ENCODE measurements at places on chromosomes 3 and 15.
A peak's percentile ranks its signal among the peaks of the same experiment; 100 is the strongest.

DNA sequence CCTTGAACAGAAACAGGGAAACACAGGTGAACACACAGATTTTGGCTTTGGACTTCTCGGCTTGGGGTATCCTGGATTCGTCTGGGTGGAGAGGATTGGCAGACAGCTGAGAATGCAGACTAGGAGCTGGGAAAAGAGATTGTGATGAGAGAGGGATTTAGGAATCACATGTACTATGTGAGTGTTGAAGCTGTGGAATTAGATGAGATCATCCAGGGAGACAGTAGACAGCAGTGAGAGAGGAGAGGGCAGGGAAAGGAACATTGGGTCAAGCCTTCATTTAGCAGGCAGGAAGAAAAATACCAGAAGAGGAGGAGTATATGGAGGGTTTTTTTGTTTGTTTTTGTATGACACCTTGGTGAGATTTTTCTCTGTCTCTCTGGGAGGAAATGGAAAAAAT is 262.1 kb upstream of the TBL1XR1 start:
- DNase-seq = no peak

DNA sequence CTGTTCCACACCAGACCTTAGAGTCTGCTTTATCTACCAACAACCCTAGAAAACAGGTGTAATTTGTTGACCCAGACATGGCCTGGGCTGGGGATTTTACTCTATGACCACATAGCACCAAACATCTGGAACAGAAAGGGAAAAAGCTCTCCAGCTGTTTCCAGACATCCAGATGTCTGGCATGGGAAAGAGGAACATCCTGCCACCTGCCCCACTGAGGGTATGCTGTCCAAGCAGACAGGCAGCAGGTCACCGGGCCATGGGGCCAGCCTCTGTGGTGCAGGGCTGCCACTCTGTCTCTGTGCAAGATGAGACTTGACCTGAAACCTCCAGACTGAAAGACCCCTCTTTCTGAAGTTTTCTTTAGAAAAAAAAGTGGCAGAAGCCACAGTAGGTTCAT is 359.3 kb upstream of the ICE2 start:
- DNase-seq = no peak

DNA sequence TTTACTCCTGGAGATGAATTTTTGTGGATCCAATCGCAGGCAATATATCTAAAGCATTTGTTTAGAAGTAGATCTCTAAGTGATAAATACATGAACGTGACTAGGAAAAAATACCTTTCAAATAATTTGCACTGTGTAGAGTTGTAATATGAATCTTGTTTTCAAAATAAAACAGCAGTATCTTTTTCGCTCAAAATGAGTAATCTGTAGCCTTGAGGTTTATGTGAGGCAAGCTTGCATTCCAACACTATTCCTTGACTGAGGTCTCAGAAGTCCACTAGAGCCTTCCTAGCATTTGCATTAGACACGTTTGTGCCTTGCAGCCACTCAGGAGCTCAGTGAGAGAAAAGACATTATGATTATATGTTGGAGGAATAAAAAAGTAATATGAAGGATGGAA is 138.3 kb upstream of the ROBO1 start:
- DNase-seq = no peak

DNA sequence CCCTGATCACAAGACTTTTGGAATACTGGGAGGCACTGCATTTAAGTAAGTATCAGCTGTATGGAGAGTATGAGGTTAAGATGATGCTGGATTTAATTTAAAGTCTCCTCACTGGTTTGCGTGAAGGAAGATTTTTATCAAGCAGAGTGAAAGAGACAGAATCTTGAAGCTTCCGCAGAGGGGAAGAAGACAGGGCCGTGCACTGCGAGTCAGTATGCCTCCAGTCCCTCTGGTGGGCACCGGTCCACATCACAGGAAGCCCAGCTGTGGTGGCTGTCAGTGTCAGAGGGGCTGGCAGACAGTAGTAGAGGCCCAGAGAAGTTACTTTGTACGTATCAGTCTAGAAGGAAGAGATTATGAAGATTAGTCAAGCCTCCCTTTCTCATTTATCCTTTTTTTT is 379.0 kb upstream of the TPRG1 start:
- no peak for DNase-seq

GRCh38 chr3:9552252-9552999 is 1.2 kb downstream of the LHFPL4 start:
- DNase-seq = peak; percentile 66

GRCh38 chr15:58931987-58932588 is 1.4 kb downstream of the SLTM start:
- DNase-seq = peak; percentile 22

DNA sequence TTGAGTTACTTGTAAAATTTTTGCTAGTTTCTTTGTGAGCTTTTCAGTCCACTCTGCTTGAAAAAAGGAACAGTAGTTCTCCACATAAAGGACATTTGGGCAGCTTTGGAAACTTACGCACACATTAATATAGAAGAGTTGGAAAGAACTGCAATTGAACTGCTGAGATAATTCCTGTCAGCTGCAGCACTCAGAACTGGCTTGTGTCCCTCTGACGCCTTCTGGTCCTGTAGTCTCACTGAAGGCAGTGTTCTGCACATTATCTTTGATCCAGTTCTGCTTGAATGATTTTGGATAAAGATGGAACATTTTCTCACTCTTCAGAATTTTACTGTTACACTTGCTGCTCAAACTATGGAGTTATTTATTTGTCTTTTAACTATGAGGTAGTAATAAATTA is 901.9 kb downstream of the OTOL1 start:
- no peak for DNase-seq

DNA sequence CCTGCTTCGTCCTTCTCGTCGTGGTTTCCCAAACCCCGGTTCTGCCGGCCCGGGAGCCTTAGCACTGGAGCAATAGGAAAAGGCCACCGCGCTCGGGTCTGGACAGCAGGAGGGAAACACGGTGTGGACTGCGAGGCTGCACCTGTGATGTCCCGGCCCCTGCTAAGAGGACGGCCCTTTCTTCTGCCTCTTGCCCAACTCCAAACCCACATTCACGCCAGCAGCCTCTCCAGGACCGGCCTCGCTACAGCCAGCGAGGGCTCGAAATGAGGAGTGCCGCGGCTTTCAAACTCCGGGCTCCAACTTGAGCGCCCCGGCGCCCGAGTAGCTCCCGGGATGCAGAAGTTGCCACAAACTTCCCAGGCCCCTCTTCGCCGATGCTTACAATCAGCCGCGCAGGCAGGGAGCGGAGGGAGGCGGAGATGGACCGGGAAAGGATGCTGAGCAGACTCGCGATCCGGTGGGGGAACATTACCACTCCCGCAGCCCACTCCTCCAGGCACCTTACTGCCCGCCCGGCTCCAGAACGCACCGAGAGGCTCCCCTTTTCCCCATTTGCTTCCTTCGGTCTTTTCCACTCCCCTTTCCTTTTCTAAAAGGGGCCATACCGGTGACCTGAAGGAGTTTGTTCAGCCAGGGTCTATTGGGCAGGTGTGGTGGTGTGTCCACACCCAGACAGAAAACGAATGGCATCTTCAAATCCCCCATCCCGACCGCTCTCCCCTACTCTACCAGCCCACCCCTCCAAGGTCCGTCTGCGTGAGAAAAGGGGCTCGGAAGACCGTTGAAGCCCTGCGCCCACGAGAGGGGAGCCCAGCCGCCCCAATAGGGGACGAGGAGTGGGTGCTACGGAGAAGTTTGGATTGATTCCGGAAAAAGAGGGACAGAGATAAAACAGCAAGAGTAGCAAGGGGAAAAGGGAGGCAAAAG is 18.8 kb upstream of the SATB1 start:
- peak; percentile 25 for DNase-seq

DNA sequence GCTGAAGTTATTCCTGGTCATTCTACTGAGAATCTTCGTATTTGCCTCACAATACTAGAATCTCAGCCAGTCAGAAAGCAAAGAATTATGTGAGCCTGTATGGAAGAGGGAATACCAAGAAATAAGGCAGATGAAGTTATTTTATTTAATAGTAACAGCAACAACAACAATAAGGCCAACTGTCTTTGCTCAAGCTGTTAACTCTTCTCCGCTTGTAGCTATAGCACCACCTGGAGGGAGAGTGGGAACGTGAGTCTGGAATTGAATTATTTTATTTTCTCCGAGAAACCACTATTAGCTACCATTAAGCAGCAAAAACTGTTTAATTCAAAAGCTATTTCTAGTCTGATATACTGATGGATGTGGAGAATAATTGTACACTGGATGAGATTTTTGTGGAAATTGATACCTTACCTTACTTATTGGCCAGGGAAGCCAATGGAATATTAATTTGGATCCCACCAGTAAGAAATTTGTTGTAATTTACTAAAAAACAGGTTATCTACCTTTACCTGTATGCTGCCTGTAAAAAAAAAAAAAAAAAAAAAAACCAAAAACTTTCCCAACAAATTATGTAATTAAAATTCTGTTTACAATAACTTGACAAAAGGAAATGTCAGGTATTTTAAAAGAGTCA is 50.1 kb downstream of the CALML4 start:
- peak; percentile 71 for DNase-seq

DNA sequence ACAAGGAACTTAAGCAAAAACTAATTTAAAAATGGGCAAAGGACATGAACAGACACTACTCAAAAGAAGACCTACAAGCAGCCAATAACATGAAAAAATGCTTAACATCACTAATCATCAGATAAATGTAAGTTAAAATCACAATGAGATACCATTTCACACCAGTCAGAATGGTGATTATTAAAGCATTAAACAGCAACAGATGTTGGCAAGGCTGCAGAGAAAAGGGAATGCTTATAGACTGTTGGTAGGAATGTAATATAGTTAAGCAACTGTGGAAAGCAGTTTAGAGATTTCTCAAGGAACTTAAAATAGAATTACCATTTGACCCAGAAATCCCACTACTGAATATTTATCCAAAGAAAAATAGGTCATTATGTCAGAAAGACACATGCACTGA is 482.2 kb downstream of the SQOR start:
- no peak for DNase-seq

DNA sequence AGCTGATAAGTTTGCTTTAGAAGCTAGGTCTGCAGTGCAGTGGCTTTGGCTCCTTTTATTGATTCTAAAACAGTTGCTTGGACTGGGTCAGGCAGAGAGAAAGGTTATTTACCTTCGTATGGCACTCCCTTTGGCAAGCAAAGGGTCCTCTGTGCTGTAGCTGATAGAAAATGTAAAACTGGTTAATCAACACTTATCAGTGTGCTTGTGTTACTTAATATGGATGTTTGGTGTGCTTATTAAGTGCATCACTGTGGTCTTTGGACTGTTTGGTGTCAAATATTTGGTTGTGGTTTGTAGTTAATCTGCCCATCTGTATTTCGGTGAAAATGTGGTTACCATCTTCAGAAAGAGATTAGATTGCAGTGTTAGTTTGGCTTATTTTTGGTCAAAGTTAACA is 16.0 kb downstream of the UBE2E2 start:
- no peak for DNase-seq

- no peak for DNase-seq
These were observed 192.6 kb upstream of the POU1F1 start for GRCh38 chr3:87468938-87469337.

GRCh38 chr3:36903119-36903882 is 41.6 kb downstream of the TRANK1 start:
- DNase-seq = no peak

- DNase-seq = no peak
These were observed 53.6 kb downstream of the TASOR start for GRCh38 chr3:56629451-56629850.

DNA sequence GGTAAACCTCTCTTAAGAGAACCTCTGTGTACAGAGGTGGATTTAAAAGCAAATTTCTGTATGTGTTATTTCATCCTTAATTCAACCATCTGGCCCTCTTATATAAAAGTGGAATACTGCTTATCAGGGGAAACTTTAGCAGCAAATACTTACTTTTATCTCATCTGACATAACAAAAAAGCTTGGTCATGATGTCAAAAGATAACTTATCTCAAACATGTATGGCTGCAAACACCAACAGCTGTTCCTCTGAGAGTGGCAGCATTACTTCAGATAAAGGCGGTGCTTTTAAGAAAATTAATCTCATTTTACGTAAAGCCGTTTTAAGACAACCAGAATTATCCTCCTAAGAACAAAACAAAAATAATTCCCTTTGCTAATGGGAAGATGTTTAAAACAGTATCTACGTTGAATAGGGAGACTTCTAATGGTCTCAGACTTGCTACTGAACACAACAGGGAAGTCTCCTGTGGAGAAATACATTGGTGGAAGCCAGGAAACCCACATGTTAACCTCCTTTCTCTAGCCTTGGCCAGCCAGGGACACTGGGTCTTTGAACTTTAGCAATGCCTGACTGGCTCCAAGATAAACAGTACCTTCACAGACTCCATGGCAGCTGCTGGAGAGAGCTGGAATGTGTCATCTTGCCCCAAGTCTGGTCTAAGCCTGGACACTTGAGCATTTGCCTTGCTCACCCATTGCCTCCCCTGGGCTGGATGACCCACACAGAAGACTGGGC is 18.1 kb downstream of the ARRDC4 start:
- no peak for DNase-seq

DNA sequence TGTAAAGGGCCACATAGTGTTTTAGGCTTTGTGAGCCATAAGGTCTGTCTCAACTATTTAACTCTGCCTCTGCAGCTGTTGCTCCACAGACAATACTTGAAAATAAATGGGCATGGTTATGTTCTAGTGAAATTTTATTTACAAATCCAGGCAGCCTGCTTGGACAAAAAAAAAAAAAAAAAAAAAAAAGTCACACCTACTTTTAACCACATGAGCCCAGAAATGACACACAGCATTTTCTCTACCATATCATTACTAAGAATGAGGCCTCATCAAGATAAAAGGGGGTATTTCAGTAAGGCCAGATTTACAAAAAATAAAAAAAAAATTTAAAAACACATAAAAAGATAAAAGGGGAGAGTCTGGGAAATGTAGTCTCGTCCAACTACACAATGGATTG is 1.7 kb upstream of the NGLY1 start:
- DNase-seq = no peak

DNA sequence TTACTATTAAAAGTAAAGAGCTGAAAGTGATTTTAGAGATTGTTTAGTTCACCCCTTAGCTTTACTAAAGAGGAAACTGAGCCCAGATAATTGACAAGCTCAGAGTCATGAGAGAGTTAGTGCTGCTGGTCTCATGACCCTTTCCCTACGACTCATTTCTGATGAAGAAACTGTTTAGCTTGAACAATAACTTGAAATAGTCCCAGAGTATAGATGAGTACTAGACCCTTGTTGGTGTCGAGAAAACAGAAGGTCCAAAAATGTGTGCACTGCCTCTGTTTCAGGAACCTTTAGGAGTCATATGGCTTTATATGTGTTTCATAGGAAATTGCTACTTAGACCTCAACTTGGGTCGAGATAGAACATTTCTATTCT is 58.2 kb downstream of the IL16 start:
- no peak for DNase-seq

Data from left kidney (tissue), 8 donors.